Pulmonary artery endothelial cell (primary cell): ENCODE measurements at places on chromosomes 6 and 20.
A peak's percentile ranks its signal among the peaks of the same experiment; 100 is the strongest.

- no peak for DNase-seq
These were observed 18.8 kb downstream of the PLCB4 start for GRCh38 chr20:9087531-9088217.

GRCh38 chr6:44489910-44490604 is 102.6 kb downstream of the CDC5L start:
- DNase-seq, result peak; percentile 91

GRCh38 chr6:110359556-110359955 is 1.4 kb upstream of the METTL24 start:
- no peak for DNase-seq

DNA sequence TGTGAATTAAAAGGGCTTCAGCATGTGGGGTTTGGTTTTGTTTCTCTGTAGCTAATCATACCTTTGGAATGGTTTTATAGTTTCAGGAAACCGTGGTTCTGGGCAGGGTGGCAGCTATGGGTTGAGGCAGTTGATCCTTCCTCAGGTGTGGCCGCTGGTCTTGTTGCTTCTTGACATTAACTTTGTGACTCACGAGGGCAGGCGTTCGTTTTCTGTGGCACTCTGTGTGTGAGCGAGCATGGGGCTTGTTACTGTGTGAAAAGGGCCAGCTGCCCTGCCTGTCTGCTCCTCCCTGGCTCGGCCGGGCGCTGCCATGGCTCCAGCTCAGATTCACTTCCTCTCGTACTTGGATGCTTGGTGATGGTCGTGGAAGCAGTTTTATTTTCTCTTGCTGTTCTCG is 16.2 kb downstream of the DNAJC5 start:
- no peak for DNase-seq

GRCh38 chr6:158409451-158409850 is 97.2 kb downstream of the TULP4 start:
- peak; percentile 85 for DNase-seq

DNA sequence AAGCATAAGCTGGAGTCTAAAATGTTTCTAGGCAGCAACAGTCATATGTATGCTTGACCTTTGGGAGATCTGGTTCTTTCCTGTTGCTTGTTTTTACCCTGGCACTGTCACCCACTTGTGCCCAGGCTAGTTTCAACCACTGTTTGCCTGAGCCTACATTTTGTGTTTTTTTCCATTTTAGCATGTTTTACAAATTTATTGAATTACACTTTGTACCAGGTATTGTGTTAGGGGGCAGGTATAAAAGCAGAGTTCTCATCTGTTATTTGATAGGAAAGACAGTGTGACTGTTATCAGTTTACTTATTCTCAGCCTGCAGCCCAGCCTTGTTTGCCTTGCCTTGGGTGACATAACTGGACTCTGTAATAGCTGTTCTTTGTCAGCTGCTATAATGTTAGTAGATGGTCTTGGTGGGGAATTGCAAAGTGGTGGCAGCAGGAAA is 147.0 kb downstream of the CDKAL1 start:
- DNase-seq, result no peak

GRCh38 chr6:6734479-6735465 is 146.3 kb downstream of the LY86 start:
- DNase-seq, result no peak

- peak; percentile 89 for DNase-seq
These were observed 54.0 kb upstream of the IPCEF1 start for GRCh38 chr6:154410619-154411072.

GRCh38 chr6:156474507-156475120 is 302.6 kb upstream of the ARID1B start:
- DNase-seq, result no peak

GRCh38 chr6:144344646-144345045 is 59.5 kb downstream of the UTRN start:
- no peak for DNase-seq

DNA sequence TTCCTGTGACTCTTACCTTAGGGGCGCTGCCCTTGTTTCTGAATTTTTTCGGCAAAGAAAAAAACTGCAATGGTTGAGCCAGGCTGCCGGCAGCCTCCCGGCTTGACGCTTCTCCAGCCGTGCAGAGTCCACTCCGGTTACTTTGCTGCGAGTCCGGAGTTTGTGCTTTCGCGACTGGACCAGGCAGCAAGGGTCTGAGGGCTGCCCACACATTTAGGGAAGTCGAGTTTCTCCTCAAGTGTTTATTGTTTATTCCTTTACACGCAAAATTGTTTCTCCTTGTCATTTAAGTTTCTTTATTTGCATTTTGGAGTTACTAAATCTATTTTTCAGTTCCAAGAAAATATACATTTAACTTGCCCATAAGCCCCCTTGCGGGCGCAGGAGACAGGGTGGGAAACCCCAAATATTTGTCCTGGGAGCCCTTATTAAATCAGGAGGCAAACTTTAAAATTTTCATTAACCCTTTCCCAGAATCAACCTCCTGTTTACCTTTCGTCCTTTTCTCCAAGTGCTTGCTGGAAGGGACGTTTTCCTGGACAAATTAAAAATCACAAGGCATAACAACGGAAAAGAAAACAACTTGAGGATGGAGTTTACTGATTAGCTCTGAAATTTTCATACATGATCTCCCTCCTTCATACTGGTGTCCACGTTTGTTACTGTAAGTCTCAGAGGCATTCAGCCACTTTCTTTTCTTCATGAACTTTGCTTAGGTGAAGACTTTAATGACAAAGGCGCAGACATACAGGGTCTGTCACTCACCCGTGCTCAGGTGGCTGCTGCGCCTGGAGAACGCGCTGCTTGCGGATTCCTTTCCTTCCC is 1.7 kb upstream of the PDE10A start:
- no peak for DNase-seq
